ENCODE measurements at places on chromosomes 3 and 15.

GRCh38 chr15:88272421-88272820, 15.9 kb upstream of the NTRK3 start:
- no peak for DNase-seq

- no peak for DNase-seq
Observed at GRCh38 chr15:81363276-81363675, 10.7 kb downstream of the TMC3 start.

- no peak for DNase-seq
Observed at GRCh38 chr3:181344331-181344730, 354.8 kb upstream of the DNAJC19 start.

DNA sequence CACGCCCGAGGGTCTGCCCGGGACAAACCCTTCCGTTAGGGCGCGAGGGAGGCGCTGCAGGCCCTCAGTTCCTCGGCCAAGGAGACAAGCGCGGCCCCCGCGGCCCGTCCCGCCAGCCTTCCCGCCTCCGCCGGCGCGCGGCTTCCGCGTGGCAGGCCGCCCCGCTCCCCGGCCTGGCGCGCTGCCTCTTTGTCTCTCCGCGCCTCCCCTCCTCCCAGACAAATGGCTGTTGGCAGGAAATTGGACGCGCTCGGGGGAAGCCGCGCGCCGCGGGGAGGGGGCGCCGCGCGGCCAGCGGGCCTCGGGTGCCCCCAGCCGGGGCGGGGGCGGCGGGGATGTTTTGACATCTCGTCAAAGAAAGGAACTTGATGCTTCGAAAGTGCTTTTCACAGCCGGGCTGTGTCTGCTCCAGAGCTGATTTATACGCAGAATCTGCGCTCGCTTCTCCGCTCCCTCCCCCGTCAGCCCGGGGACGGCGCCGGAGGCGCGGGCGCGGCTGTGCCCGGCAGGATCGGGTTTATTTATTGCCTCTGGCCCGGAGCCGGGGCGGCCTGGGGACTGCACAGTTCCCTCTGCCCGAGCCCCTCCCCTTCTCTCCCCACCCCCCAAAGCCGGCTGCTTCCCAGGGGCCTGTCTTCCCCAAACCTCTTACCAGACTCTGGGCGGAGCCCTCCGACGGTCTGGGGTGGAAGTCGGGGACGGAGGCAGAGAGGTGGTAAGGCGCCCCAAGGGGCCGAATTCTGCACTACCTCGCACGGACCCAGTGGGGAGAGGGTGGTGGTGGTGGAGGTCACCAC, 20.7 kb downstream of the SHF start:
- peak; percentile 64 for DNase-seq

DNA sequence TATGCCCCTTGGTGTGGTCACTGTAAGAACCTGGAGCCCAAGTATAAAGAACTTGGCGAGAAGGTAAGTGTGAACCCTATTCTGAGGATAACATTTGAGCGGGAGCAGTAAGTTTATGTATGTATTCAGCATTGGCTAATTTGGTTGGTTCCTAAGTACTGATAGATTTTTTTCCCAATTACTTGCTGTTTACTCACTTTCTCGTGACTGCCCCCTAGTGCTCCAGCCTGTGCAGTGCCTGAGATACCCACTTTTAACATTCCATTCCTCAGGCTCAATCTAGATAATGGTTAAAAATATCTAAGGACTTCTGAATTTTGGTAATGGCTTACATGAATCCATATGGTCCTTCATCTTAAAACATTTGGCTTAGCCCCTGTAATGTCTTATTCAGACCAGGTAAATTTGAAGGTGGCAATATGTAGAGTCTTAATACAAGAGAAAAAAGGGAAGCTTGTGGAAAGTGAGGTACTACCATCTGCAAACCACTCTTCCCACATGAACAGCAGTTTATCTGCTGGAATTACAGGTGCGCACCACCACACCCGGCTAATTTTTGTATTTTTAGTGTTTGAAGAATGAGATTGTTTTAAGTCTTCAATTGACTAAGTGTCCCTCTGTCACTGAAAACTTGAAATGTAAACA, 7.1 kb downstream of the ELL3 start:
- DNase-seq: peak; percentile 23

GRCh38 chr3:17116007-17116600, 231.3 kb downstream of the PLCL2 start:
- DNase-seq: no peak

DNA sequence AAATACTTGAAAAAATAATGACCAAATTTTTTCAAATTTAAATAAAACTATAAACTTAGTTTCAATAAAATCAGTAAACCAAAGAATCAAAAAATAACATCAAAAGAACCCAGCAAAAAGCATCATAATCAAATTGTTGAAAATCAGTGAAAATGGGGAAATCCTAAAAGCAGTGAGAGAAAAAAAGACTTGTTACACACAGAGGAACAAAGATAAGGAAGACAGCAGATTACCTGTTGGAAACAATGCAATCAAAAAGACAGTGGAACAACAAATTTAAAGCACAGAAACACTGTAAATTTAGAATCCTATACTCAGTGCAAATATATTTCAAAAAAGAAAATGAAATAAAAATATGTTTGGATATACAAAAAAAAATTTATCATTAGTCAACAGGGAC, 156.2 kb upstream of the LMCD1 start:
- DNase-seq: no peak

- DNase-seq: no peak
Observed at GRCh38 chr3:58009026-58009748, 965 bp downstream of the FLNB start.

DNA sequence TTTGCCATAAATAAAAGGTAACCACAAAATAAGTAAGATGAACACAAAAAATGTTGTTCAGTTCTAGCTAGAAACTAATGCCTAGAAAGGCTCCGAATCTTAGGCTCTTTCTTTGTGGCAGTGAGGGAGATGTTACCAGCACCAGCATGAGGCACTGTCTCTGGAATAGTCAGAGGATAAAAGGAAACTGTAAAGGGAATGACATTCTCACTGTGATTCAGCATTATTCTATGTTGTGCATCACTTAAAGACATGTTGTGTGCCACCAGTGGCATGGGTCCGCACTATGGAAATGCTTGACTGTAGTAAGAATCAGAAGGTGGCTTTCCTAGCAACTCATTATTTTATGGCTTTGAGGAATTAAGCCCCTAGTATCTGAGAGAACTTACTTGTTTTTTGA, 70.8 kb downstream of the SEC22A start:
- no peak for DNase-seq

- no peak for DNase-seq
Observed at GRCh38 chr15:41331281-41331680, 1.1 kb downstream of the OIP5 start.

DNA sequence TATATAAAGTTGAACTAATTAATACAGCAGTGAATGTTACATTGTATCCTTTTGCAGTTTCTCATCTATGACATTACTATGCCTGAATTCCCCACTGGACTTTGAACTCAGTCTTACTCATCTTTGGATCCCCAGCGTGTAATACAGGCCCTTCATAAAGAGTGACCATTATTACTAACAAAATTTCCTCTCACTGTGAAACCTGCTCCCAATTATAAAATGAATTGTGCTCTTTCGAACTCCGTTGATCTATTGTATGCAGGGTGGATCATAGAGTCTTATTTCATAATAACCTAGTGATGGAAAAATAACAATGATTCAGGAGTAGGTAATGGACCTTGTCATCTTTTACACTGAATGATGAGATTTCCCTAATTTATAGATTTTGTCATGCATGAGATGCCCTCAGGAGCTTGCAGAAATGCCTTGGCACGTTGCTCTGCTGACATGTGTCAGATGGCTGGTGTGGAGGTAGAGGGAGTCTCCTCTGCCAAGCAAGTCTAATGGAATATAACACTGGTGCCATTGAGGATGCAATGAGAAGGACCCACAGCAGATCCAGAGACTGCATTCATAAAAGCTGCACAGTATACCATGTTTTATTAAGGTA, 25.5 kb downstream of the B3GNT5 start:
- peak; percentile 87 for DNase-seq

- no peak for DNase-seq
Observed at GRCh38 chr15:70341566-70341965, 243.8 kb upstream of the TLE3 start.

- DNase-seq: no peak
Observed at GRCh38 chr3:149101154-149101553, 14.8 kb upstream of the HLTF start.

GRCh38 chr3:180855364-180855763, 57.1 kb upstream of the FXR1 start:
- no peak for DNase-seq

GRCh38 chr3:184884359-184885017, 72.5 kb downstream of the VPS8 start:
- DNase-seq: no peak

- DNase-seq: no peak
Observed at GRCh38 chr15:63112871-63113270, 8.8 kb upstream of the LACTB start.

DNA sequence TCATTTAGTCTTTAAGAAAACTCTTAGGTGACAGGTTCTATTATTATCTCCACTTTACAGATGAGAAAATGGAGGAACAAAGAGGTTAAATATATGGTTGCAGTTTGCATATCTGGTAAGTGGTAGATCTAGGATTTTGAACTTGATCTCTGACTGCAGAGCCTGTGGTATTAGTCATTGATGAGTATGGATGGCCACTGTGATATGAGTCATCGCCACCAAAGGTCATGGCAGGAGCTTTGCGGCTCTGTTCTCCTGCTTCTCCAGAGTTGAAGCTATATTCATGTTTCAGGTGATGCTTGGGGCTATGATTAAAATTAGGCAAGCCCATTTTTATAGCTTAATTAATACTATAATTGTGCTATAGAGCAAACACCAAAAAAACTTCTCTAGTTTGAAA, 306.2 kb upstream of the DPPA4 start:
- DNase-seq: peak; percentile 88

DNA sequence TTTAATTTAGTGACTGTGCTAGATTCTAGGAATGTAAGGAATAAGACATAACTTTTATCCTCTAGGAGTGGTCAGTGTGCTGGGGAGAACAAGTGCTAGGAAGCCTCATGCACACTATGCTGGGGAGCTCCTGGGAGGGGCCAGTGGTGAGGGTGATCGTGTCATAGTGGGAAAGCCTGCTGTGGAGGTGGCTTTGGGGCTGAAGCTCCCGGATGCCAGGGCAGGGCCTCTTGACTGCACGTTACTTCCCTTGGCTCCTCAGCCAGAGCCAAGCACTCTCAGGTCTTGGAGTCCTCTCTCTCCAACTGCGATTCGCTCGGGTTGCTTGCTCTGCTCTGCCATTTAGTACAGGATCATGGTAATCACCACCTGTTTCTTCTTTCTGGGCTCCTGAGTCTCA, 33.6 kb downstream of the SQOR start:
- no peak for DNase-seq

DNA sequence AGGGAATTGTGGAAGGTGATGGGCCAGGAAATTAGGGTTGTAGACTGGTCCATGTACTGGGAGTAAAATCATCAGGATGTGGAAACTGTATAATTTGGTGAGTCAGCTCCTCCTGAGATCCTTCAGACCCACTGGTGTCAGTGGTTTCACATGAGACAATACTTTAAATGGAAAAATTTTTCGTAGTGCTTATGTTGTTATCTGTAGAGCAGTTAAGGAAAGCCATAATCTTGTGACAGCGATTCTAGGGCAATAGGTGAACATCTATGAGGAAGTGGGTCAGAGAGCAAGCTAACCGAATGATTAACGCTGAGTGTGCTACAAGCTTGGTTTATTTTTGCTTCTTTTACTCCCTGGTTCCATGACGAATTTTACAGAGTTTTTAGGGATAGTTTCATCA, 200.6 kb downstream of the CADM2 start:
- peak; percentile 62 for DNase-seq

DNA sequence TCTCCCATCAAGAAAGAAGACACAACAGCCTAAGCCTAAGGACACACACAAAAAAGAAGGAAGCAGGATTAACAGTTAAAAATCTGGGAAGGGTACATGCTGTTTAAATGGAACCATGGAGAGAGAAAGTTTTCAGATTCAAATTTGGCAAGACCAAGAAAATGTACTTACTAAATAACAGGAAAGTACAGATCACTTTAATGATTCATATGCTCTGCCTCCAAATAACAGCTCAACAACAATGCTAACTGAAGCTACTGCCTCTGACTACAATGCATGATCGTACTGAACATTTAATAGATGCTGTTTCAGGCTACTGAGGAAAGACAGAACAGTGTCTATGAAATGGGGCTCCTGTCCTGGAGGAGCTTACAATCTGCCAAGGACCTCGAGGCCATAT, 8.4 kb upstream of the NMB start:
- DNase-seq: no peak

- no peak for DNase-seq
Observed at GRCh38 chr15:29969562-29970401, 113.0 kb upstream of the GOLGA8J start.

All from RCC 7860 (cell line).